Activated B cell treated with CpG ODN at 0.5 μM for 24 hours (primary cell): ENCODE measurements at places on chromosomes 12 and 14. TPM values are rescaled to one million over a fixed set of nuclear protein-coding genes. Genes with fewer than 3 reads are reported as not detected.
A peak's percentile ranks its signal among the peaks of the same experiment; 100 is the strongest.

GALNT8 gene
- total RNA-seq: 1.4 and 1.5 TPM in 2 replicates

ZC2HC1C gene
- 0.91 TPM in 1 of 2 replicates, not detected in the other for total RNA-seq

MFAP5 gene
- 0.35 TPM in 1 of 2 replicates, not detected in the other for total RNA-seq

DNA sequence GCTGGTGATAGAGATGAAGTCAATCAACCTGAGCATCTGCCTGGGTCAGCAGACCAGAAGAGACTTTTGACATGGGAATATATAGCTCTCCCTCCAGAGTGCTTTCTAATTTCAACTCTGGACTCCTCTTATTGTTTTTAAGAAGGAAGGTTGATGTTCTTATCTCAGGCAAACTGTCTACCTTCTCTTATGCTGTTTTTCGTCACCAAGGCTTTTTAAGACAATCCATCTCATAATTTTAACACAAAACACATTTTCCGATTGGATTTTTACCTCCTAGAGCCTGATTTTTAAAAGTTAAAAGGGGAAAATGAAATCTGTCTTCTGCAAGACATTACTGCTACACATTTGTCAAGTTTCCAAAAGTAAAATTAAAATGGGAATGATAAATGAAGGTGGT is 368.7 kb upstream of the MIS18BP1 start:
- no peak for DNase-seq

DNA sequence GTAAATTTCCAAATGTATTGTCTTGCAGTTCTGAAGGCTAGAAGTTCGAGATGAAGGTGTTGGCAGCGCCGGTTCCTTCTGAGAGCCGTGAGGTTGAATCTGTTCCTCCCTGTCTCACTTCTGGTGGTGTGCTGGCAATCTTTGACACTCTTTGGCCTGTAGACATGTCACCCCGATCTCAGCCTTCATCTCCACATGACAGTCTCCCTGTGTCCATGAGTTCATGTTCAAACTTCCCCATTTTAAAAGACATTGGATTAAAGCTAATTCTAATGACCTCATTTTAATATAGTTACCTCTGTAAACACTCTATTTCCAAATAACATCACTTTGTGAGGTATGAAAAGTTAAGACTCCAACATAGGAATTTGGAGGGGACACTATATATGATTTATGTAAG is 4.1 kb upstream of the RBM19 start:
- DNase-seq: no peak

- no peak for DNase-seq
Observed at GRCh38 chr12:24725616-24726015, 223.3 kb downstream of the BCAT1 start.

DNA sequence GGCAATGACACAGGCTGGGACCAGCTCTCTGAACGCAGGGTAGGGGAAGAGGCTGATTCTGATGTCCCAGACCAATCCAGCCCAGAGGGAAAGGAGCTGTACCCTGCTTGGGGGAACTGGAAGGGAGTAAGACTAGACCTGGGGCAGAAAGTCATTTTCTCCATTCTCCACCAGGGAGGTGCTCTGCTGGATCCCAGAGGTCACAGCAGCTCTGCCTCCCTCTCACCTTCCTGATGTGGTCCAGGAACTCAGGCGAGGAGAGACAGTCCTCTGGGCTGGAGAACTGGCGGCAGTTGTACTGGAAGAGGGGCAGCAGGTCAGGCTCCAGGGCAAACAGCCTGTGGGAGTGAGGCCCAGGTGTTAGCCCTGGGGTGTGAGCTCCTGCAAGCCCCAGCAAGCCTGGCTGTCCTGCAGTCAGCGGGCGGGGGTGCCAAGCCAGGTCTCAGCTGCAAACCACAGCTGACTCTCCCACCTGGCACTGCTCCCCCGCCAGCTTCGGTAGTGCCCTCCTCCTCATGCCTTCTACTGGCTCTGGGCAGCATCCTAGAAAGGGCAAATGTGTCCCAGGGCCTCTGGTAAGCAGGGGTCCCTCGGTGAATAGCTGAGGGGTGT is 1.9 kb downstream of the NGB start:
- no peak for DNase-seq

DNA sequence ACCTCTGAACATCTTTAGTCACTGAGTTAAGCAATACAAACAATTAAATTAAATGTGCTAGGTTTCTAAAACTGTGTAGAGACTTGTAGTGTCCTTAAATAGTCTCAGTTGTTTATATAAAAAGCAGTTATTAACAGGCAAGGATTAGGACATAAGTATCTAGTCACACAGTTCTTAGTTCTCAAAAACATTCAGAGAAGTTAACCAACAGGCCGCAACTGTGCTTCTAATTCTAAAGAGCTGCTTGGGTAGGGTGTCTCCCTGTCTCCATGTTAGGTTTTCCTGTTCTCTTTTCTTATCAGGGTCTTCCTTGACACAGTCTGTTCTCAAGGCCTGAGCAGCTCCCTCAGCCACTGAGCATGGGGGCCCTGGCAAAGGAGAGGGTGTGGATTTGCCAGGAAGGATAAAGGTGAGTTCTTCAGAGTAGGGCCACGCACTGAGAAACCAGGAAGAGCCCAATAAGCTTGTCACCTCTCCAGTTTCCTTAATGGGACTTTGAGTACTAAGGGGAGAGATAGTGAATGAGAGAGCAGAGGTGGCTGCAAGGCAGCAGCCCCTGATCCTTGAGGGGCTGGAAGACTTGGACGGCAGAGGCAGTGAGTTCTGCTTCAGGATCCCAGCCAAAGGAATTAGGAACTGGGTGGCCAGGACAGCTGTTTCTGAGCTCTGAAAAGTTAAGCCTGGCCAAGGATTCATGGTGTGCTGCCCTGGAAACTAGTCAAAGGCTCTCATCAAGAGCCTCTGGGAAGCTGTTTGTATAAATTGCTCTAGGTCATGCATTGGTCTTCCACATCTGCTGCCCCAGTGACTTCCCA is 177.3 kb downstream of the MYRFL start:
- no peak for DNase-seq

GRCh38 chr12:98725476-98726247 is 80.6 kb downstream of the APAF1 start:
- DNase-seq: no peak

COL2A1 gene
- total RNA-seq: not detected in 2 replicates

DNA sequence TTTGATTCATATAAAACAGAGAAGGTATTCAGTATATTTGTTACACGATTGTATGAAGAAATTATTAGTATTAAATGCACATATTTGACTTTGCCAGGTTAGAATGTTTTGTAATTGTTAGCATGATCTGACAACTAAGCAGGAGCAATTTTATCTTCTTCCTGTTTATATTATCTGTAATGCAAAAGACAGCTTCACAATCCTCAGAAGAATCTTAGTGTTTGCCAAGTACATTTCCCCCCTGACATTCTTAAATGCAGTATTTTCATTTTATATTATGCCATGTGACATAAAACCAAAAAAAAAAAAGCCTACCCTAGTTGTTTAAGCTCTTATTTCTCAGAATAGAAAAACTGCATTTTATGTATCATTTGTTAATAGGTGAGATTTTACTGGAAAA is 469.4 kb downstream of the FOXG1 start:
- no peak for DNase-seq

- DNase-seq: no peak
Observed at GRCh38 chr12:30074916-30075315, 291.2 kb upstream of the TMTC1 start.

DNA sequence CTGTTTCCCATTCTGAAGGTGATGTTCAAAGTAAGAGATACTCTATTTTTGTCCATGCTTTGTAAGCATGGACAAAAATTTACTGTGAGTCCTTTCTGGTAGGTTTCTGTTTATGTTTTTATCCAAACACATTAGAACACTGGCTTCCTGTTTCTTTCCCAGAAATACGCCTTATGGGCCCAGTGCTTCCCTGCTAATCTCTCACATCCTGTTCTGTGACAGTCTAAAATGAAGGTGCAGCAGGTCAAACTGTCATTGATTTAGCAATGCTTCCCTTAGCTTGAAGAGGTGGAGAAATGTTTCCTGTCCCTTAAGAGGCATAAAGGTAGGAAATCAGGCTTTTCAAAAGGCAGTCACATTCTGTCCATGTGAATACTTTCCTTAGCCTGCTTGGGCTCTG is 305.6 kb downstream of the RPS29 start:
- no peak for DNase-seq

GRCh38 chr14:68284834-68285233 is 465.3 kb downstream of the RAD51B start:
- no peak for DNase-seq

- DNase-seq: no peak
Observed at GRCh38 chr12:5000204-5000603, 43.5 kb upstream of the KCNA5 start.

DNA sequence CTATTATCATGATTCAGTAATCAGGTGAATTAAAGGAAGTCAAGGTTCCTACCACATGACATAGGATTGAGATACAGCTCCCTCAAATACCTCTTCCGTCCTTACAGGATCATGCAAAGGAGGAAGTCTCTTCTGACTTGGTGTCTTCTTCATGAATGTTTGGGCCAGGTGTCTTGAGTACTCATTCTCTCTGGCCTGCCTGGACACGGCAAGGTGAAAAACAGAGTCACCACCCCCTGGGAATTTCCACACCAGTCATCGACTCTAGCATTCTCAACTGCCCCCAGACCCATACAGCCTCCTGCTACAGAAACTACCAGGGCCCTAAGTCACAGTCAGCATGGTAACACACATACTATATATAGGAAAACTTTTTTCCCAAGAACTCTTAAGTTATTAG is 44.9 kb upstream of the LTBP2 start:
- no peak for DNase-seq

PPFIA2 gene
- total RNA-seq: not detected in 2 replicates

- DNase-seq: no peak
Observed at GRCh38 chr12:132227782-132228475, 83.7 kb downstream of the NOC4L start.

DNA sequence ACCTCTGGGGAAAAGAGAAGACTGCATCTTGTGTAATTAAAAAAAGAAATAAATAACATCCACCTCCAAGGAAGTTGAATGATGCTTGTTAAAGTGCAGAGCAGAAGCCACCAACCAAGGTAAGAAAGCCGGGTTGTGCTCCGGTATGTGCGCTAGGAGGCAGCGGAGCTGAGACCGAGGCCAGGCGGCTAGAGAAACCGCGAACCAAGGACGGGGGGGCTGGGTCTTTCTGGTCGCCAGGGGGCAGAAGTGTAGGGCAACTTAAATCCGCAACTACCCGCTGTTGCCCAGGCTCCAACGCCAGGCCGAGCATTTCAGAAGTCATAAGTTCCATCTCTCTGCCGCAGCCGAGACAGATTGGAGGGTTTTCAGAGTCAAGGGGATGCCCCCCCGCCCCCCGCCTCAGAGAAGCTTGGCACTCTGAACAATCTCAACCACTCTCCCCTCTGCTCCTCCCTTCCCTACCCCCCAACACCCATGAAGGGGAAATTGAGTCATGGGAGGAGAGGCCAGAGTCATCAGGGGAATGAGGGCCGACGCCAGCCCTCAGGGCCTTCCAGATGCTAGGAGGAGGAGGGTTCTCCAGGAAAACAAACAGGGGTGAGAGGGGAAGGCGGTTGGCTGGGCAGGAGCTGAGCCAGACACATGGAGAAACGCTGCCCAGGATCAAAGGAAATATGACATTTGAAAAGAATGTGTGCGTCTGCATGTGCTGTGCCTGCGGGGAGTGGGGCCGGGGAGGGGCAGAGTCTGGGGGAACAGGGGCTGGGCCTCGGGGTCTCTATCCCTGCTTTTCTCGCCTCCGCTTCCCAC is 2.2 kb upstream of the NFATC4 start:
- DNase-seq: peak; percentile 68

MEG3 gene
- total RNA-seq: not detected in 2 replicates

VRTN gene
- not detected in 2 replicates for total RNA-seq

DNA sequence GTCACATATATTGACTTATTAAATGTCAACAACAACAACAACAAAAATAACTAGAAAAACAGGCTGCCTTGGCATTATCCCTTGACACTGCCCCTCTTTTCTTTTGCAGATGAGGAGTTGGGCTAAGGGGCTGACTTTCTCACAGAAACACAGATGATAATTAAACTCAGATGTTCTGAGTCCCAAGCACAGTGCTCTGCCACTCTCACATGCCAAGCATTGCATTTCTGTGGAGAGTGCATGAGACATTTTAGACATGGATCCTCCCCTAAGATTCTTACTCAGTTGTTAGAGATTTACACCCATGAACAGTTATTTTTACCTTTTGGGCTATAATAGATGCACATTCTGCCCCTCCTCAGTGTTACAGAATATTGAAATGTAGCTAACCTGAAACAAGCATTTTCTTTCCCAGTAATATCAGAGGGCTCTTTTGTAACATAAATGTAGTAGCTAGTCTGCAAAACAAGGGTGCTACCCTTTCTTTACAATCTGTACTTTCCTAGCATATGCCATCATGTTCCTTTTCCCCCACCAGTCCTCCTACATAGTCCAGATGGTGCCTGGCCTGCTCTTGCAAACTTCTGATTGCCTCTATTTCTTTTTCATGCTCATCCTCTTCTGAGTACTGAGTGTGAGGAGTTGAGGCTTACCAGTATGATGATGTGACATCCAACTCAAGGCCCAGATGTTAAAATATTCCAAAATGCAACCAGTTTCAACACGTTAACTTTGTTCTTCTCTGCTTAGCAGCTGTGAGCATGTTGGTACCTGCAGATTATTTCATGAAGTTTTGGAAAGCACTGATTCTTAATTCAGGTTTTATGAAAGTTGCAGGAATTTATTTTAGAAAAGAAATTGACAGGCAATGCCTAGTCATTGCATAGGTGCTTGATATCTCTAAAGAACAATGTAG is 125.0 kb upstream of the ATP2B1 start:
- DNase-seq: no peak

SRRM4 gene
- total RNA-seq: not detected in 2 replicates

GRCh38 chr12:12606781-12607589 is 4.7 kb upstream of the CREBL2 start:
- no peak for DNase-seq

- DNase-seq: no peak
Observed at GRCh38 chr12:57815177-57816000, 3.1 kb downstream of the AVIL start.

GRCh38 chr12:4991373-4991772 is 52.3 kb upstream of the KCNA5 start:
- no peak for DNase-seq

DNA sequence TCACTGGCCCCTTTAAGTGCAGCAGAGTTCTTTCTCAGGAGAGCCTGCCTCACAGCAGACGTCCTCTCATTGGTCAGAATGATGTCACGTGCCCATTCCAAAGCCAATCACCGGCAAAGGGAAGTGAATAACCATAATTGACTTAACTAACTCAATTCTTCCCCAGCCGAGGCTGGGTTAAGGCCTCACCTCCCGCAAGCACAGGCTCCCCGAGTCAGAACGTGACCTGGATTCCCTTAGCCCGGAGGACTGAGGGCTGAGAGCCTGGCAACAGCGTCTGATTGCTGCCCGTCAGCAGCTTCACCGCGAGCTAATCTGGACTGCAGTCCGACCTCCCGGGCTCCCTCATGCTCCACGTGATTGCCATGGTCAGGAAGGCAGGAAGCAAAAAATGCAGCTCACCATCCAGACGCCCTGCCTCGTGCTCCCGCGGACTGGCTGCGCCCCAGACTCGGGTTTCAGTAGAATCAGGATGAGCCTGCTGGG is 92.1 kb upstream of the FZD10 start:
- DNase-seq: no peak

SP1 gene
- total RNA-seq: 99.2 and 102 TPM in 2 replicates

PRKAG1 gene
- total RNA-seq: 55.3 and 70.5 TPM in 2 replicates

ZNF385A gene
- 4.6 and 5.0 TPM in 2 replicates for total RNA-seq

TRPV4 gene
- total RNA-seq: not detected in 2 replicates

C12orf60 gene
- 0.64 and 0.69 TPM in 2 replicates for total RNA-seq
